Activated CD4-positive, CD25-positive, alpha-beta regulatory T cell treated with anti-CD3 and anti-CD28 coated beads, Interleukin-2, amount 50 U/mL, for 72 hours (primary cell): ENCODE measurements at places on chromosomes 16 and 17.

GRCh38 chr17:78133971-78134898 lies 3.7 kb downstream of the TMC8 start:
- DNase-seq = peak; percentile 71

DNA sequence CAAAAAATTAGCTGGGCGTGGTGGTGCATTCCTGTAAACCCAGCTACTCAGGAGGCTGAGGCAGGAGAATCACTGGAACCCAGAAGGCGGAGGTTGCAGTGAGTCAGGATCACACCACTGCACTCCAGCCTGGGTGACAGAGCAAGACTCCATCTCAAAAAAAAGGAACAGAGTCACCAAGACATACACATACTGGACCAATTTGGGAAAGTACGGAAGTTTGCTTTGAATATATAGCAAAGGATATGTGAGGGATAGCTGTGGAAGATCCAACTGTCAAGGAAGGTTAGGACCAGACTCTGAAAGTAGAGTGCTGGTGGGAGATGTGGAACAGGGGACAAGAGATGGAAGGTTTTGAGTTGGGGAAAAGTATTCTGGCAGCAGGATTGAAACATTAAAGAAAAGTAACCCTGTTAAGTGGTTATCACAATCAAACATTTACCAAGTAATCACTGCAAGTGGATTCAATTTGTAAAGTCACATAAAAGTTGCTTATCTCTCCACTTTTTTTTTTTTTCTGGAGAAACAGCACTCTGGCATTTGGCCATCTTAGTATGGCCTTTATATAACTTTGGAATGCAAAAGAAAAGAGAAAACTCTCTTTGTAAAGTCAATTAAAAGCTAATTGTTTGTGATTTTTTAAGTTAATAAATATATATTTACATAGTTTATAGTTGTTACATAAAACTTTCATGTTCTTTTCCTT lies 259.4 kb upstream of the TBX2 start:
- DNase-seq = no peak

- DNase-seq = no peak
Observed at GRCh38 chr17:30519707-30520106, 42.5 kb downstream of the GOSR1 start.

GRCh38 chr16:25478476-25478875 lies 213.3 kb upstream of the HS3ST4 start:
- DNase-seq = no peak

GRCh38 chr17:61405686-61406536 lies 6.3 kb downstream of the TBX2 start:
- no peak for DNase-seq

- no peak for DNase-seq
Observed at GRCh38 chr16:50247906-50248608, 18.3 kb upstream of the ADCY7 start.

DNA sequence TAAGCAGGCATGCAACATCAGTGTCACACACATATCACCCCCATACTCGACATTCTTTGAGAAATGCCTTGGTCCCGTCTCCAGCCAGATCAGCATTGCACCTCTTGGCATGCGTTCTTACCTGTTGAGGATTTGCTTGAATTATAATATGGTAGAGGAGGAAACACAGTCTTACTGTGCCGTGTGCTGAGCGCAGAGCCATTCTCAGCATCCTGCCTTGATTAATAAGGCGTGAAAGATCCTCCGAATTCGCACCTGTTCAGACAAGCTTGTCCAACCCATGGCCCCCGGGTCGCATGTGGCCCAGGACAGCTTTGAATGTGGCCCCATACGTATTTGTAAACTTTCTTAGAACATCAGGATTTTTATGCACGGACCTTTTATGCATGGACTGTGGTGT lies 408.1 kb downstream of the WWOX start:
- DNase-seq = no peak

DNA sequence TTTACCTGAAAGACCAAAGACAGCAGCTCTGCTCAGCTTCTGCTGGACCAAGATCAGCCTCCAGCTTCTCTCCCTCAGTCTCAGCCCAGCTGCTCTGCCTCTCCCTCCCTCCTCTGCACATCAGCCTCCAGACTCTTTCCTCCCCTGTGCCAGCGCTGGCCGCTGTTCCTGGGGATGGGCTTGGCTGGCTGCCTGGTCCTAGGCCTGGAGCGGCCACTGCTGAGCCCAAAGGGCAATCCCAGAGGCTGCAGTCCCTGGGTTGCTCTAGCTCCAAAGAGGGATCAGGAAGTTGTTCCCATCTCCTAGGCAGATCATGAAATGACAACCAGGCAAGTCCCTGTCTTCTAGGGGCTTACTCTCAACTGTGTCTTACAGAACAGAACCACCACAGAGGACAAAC lies 31.3 kb downstream of the DCUN1D3 start:
- no peak for DNase-seq

DNA sequence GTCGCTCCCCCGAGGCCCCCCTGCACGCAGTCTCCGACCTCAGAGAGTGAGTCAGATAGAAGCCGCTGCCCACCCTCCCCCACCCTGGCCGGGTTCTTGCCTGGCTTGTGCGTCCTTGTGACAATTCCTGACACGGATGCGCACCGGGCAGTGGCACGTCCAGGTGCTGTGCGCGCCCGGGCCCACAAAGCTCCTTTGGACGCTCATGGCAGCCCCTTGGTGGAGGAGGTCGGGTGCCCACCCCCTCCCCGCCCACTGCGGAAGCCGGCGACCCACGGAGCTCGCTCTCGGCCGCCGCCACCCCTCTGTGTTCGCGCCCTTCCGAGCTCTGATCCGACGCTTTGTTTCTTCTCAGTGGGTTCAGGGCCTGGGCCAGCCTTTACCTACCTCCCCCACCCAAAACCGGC lies 662 bp upstream of the TUBB3 start:
- no peak for DNase-seq

DNA sequence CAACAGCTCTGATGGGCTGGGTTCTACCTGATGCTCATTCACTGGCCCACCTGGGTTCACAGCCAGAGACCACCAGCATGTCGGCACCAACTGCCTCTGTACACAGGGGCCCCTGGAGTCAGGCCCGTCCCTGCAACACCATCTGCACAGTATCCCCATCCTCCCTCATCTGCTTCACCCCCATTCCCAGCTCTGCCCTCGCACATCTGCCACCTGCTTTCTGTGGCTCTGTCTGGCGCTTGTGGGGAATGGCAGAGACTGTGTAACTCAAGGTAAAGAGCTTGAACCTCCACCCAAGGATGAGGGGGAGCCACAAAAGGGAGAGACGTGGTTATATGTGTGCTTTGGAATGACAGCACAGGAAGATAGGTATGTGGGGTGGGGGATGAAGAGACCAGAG lies 27.2 kb downstream of the SMPD3 start:
- no peak for DNase-seq

GRCh38 chr17:61575352-61575975 lies 15.6 kb downstream of the NACA2 start:
- DNase-seq = no peak

- DNase-seq = no peak
Observed at GRCh38 chr17:27355419-27355818, 61.5 kb downstream of the WSB1 start.

- no peak for DNase-seq
Observed at GRCh38 chr16:78396673-78397072, 297.2 kb downstream of the WWOX start.

GRCh38 chr16:31072540-31073141 lies 1.4 kb downstream of the ZNF668 start:
- DNase-seq = no peak

DNA sequence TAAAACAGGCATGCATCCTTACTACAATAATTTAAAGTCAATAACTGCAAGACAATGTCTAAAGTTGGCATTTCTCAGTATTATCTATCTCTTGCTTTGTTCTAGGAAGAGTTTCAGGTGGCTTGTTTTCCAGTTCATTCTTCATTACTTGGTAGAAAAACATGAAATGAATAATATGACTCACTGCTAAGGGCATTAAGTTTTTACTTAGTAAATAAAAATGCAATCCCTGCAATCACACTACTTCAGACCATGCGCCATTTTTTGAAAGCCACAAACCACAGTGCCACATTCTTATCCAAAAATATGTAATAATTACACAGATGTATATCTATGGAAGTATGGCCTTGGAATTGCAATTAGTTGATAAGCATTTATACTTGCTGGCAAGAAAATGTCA lies 55.4 kb downstream of the CREBBP start:
- DNase-seq = no peak

DNA sequence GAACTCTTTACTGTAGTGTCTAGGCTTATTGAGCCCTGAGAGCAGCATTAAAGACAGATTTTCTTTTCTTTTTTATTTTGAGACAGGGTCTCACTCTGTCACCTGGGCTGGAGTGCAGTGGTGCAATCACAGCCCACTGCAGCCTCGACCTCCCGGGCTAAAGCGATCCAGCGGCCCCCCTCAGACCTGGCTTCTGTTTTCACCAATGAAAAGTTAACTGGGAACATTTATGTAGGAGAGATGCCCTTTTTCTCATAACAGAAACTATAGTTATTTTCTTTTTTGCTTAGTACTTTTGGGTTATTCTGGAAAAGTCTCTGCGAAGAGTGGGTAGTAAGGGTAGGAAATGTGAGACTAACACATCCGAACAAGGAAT lies 1.5 kb downstream of the MAP1LC3B start:
- DNase-seq = no peak

GRCh38 chr17:51820252-51820651 lies 338.3 kb downstream of the CA10 start:
- no peak for DNase-seq

DNA sequence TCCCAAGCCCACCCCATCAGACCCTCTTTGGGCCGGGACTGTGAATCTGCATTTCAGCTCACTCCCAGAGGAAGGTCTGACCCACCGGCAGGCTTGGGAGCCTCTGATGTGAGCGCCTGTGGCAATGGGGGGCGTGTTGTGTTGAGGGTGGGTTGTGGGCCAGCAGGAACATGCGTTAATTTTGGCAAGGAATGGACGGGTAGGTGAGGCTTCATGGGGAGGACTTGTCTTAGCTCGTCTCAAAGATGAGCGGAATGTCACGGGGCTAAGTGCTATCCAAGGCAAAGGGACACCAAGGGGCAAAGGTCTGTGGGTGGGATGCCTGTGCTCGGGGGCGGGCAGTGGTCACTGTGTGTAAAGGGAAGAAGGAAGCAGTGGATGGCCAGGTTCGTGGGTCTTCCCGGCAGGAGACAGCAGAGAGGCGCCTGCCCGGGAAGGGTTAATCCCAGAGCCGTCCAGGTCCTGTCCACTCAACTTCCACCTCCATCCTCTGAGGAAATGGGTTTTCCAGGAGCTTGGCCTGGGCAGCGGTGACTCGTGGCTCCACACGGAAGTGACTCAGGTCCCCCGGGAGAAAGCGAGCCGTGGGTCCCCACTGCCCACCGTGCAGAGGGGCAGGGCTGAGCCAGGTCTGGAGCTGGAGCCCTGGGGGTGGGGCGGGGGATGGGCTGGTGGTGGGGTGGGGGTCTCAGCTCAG lies 17.4 kb downstream of the ADGRG1 start:
- DNase-seq = no peak

GRCh38 chr17:46877466-46877865 lies 26.1 kb downstream of the WNT9B start:
- no peak for DNase-seq

- DNase-seq = no peak
Observed at GRCh38 chr16:4968879-4969483, 10.9 kb downstream of the SEC14L5 start.

GRCh38 chr17:41404024-41404671 lies 6.7 kb upstream of the KRT31 start:
- DNase-seq = no peak

DNA sequence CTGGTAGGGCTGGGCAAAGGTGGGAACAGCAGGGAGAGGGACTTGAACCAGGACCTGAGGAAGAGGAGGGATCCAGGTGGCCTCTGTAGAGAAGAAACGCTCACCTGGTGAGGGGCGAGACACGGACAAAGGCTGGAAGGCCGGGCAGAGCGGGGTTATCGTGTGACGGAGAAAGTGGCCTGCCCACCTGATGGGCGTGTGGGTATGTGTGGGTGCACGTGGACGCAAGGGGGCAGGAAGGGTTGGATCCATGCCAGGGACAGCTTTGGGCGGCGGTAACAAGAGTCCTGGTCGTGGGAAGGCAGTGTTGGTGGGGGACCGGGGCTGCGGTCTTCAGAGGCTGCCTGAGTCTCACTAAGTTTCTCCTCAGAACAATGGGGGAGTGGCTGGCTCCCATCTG lies 104.1 kb upstream of the GSE1 start:
- no peak for DNase-seq
